ENCODE measurements at places on chromosomes 3 and 15.

- no peak for DNase-seq
Measured at GRCh38 chr3:141129541-141130011, 78.4 kb downstream of the SPSB4 start.

DNA sequence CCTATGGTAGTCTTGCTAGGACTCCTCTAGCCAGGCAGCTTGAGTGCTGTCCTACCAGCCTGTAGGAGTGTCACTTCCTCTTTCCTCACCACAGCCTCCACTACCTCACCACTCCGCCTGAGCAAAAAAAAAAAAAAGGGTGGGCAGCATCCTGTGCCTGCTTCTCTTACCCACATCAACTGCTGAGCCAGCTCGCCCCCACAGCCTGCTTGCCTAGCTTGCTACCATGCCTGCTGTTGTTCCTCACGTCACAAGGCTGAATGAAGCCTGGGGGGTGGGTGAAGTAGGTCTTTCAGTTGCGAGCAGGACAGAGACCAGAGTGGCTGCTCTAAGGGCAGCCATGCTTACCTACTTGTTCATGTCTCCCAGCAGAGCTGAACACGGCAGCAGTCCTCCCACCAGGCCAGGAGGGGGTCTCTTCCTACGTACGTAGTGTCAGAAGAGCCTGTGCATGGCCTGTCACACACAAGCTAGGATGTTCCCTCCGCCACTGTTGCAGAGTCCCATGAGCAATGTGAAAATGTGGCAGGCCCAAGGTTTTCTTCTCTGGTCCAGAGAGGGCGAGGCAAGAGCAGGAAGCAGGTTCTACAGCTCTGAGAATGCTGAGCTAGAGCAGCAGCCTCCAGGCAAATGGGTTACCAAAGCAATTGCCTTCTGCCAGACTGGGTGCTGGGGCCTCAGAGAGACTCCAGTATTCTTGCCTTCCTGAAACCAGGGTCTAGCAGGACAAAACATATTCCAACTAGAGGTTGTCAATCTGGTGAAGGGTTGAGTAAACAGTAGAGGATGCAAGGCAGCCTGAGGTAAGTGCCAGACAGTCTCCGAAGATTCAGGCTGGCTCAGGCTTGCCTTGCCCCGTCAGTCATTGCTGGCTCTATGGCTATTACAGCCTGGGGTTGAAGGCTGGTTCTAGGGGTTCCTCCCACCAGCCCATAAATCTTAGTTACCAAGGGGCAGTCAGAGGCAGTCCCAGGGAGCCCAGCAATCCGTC is 8.1 kb downstream of the PPM1M start:
- no peak for DNase-seq

- DNase-seq: no peak
Measured at GRCh38 chr3:190013943-190014924, 106.5 kb downstream of the P3H2 start.

- no peak for DNase-seq
Measured at GRCh38 chr3:111465081-111465670, 76.8 kb upstream of the CD96 start.

- peak; percentile 15 for DNase-seq
Measured at GRCh38 chr15:52652984-52653383, 26.2 kb downstream of the ATOSA start.

DNA sequence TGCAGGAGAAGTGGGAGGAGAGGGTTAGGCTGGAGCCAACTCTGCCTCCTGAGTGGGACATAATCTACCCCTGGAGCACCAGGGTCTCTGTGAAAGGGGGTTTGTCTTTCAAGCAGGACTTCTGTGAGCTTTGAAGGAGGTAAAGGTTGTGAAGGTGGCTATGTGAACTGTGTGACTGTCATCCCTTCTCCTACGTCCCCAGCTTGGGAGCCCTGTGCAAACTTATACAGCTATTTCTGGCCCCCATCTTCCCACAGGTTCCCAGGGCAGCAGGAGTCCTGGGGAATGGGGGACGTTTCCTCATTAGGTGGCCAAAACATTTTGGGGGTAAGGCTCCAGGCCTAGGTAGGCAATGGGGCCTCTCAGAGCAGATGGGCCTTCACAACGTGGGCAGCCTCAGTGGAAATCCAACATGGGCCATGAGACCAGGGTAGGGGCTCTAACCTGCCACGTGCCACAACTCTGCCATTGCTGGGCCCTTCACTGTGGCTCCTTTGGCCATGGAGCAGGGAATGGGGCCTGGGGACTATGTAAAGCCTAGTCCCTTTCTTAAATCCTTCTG is 3.5 kb downstream of the VIPR1 start:
- DNase-seq: no peak

DNA sequence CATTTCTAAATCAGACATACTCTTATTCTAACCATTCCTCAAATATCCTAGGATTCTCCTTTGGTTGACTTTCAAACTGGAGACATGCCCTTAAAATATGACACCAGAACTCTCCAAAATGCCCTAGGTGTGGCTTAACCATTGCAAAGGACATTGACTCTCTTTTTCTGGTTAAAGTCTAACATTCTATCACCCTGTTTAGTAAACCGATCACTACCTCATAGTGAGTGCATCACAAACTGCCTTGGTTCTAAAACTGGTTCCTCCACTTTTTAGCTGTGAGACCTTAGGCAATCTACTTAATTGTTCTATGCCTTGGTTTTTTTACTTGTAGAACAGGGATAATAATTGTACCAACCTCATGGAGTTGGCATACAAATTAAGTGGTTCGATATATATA is 224.3 kb downstream of the CDIN1 start:
- no peak for DNase-seq

GRCh38 chr3:195583831-195584542 is at the start of gene APOD:
Gene APOD (minus strand): TSS chr3:195583940. CDS start chr3:195579461, 4,479 bp downstream.
- DNase-seq: no peak

- DNase-seq: no peak
Measured at GRCh38 chr3:2589336-2589969, 490.8 kb downstream of the CNTN4 start.

GRCh38 chr15:58274885-58275284 is 136.7 kb downstream of the AQP9 start:
- DNase-seq: no peak

DNA sequence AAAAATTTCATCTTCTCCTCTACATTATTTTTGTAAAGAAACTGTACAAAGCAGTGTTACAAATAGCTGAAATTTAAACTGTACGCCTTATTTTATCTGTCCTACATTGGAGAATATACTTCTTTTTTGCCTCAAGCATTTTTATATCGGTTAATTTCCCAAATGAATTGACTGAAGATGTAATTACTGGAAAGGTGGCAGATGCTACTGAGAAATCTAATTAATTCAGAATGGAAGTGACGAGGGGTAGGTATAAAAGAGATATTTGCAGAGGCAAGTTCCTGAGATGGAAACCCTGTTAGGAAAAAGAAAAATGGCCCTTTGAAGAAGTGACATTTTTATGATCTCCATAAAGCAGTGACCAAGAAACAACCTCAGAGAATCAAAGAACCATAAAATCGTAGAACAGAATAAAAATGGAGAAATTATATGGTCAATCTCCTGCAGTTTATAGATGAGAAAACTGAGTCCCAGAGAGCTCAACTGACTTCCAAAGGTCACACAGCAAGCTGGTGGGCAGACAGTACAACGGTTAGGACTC is 20.4 kb downstream of the RUVBL1 start:
- DNase-seq: no peak

DNA sequence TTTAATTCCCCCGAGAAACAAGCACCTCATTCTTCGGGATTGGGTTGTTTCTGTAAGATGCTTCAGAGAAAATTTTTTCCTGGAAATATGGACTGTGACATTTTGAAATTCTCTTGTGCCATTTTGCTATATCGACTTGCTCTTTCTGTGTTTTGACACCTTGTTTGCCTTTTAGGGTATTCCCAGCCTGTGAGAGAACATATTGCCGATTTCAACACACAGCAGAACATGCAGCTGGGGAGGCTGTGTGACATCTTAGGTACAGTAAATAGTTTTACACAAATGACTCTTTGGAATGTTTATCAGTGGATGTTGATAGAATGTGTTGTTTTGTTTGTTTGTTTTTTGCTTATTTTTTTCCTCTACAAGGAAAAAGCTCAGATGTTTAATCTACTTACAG is 130.2 kb downstream of the IQCH start:
- no peak for DNase-seq

GRCh38 chr3:116331380-116331779 is 113.9 kb downstream of the LSAMP start:
- no peak for DNase-seq

DNA sequence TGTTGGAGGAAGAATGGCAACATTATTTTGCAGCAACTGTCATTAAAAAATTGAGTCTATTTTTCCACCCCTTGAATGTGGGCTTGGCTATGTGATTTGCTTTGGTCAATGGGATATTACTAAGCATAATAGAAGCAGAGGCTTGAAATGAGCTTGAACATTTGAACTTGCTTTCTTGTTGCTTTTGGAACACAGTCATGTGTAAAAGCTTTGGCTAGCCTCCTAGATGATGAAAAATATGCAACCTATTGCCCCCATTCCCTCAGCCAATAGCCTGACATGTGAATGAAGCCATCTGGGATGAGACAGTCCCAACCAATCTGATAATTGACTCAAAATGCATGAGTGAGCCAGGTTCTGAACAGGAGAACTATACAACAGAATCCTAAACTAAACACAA is 78.4 kb downstream of the PLSCR2 start:
- peak; percentile 20 for DNase-seq

DNA sequence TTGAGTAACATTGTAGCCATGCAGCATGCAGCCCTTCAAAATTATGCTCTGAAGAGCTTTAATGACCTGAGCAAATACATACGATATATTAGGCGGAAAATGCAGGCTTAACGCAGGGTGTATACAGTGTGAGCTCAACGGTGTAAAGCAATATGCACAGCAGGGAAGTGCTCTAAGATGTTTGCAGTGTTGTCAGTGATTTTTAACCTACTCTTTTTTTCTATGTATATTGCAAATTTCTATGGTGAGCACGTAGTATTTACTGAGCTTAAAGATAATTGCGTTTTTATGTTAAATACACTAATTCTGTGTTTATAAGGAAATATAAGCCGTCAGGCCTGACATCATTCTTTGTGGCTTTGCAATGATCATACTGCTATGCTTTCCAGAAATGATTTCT is 42.1 kb downstream of the DGKG start:
- no peak for DNase-seq

GRCh38 chr3:25945366-25945765 is 155.5 kb downstream of the OXSM start:
- no peak for DNase-seq

GRCh38 chr3:169701457-169701856 is 37.9 kb upstream of the MECOM start:
- no peak for DNase-seq

DNA sequence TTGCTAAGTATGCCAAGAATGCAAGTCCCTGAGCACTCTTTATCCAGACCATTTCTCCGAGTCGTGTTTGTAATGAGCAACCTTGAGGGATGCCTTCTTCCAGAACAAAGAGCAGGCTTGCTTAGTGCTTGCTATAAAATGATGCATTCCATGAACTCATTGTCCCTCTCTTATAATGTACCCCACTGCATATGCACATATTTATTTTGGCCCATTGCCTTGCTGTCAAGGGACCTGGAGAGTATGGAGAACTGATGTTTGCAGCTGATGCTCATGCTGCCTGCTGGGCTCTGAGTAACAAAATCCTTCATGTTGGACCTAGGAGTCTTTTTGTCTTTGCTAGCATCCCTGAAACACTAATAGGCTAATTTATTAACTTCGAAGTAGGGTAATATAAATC is 97.8 kb upstream of the AADACL2 start:
- no peak for DNase-seq

GRCh38 chr3:28989646-28990089 is 291.2 kb upstream of the RBMS3 start:
- no peak for DNase-seq

- no peak for DNase-seq
Measured at GRCh38 chr15:63163217-63163616, 5.9 kb upstream of the RPS27L start.

DNA sequence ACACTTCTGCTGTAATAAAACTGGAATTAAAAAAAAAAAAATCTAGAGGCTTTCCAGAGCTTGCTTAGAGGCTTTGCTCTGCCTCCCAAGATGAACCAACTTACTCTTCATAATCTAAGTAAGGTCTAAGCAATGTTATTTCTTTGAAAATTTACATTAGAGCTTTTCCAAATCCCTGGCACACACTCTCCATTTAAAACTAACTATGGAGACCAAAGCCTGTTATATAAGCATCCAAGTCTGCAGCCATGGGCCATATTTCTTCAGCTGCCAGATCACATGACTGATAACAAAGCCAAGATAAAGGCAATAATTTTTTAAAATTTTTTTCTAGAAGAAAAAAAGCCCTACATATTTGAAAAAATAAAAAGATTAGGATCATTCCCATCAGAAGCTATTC is 55.0 kb upstream of the ARHGEF3 start:
- no peak for DNase-seq

GRCh38 chr3:102089904-102090720 is 240.8 kb downstream of the NFKBIZ start:
- no peak for DNase-seq

DNA sequence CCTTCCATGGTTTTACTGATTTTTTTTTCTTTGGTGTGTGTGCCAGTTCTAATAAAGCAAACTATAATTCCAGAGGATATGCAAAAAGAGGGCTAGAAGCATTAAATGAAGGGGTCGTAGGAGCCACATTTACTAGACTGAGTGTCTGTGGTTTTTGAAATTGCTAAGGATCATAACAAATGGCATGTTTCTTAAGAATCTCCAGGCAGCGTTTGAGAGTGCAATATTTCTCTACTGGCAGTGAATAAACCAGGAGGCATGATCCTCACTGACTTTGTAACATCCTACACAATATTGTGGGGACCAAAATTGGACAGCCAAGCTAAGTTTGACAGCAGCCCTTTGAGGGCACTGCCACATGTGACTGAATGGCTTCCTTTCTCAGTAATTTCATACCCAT is 115.9 kb upstream of the CCNL1 start:
- DNase-seq: no peak

DNA sequence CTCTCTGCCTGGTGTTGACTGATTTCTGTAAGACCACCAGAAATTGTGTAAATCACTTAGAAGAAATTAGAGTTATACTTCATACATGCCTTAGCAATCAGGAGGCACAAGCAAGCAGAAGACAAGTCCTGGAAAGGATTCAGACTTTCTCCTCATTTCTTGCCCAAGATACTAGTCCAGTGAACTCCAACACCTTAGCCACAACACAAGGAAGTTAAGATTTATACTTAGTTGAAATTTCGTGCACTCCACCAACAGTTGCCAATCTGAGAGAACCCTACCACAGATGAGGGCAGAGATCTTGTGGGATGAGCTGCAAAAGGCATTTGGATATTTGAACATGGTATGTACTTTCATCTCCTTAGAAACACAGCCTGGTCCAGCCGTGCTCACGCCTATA is 2.3 kb downstream of the P3H2 start:
- DNase-seq: no peak
